ENCODE measurements at places on chromosomes 7 and 10. TPM values are rescaled to one million over a fixed set of nuclear protein-coding genes. Genes with fewer than 3 reads are reported as not detected.

DNA sequence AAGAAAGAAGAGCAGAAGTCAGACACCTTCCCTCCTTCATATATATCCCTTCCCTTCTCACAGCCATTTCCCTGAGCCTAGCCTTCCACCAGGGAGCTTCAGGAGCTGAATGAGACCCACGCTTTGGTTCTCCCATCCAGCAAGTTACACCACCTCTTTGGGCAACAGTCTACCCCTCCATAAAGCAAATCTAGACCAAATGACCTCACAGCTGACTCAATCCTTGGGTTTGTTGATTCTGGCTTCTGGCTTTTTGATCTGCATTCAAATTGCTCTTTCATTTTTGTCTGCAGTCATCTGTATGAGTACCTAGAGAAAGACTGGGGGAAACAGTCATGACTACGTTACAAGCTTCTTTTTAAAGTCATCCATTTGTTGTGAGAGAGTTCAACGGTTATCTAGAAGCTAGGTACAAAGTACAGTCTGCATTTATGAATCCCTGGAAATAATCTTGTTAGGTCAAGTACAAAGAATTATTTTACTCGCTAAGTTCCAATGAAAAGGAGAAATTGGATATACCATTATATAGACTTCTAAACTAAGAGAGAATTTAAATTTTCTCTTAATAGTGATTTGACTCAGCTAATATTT, 86.3 kb downstream of the RAB11FIP2 start:
- no peak overlapping the region for H3K27ac ChIP-seq
- H3K4me3 ChIP-seq = no peak overlapping the region
- H3K27me3 ChIP-seq = peaks cover 9% of the 10 kb centered on the region
- H3K36me3 ChIP-seq = no peaks in the 10 kb centered on the region

GRCh38 chr7:154743206-154743605, 259.7 kb downstream of the PAXIP1 start:
- H3K27me3 ChIP-seq = peaks cover 6% of the 10 kb centered on the region
- no peak for DNase-seq
- no peaks in the 10 kb centered on the region for H3K4me1 ChIP-seq
- H3K36me3 ChIP-seq = no peaks in the 10 kb centered on the region
- no peak overlapping the region for H3K4me3 ChIP-seq

- no peak for DNase-seq
- no peaks in the 10 kb centered on the region for H3K27me3 ChIP-seq
- no peaks in the 10 kb centered on the region for H3K36me3 ChIP-seq
- no peak overlapping the region for H3K4me3 ChIP-seq
- H3K27ac ChIP-seq = no peak overlapping the region
- no peaks in the 10 kb centered on the region for H3K4me1 ChIP-seq
Measured at GRCh38 chr10:113691381-113691780, 11.7 kb downstream of the CASP7 start.

PLEKHS1 gene
- 0.21 TPM for total RNA-seq

DNA sequence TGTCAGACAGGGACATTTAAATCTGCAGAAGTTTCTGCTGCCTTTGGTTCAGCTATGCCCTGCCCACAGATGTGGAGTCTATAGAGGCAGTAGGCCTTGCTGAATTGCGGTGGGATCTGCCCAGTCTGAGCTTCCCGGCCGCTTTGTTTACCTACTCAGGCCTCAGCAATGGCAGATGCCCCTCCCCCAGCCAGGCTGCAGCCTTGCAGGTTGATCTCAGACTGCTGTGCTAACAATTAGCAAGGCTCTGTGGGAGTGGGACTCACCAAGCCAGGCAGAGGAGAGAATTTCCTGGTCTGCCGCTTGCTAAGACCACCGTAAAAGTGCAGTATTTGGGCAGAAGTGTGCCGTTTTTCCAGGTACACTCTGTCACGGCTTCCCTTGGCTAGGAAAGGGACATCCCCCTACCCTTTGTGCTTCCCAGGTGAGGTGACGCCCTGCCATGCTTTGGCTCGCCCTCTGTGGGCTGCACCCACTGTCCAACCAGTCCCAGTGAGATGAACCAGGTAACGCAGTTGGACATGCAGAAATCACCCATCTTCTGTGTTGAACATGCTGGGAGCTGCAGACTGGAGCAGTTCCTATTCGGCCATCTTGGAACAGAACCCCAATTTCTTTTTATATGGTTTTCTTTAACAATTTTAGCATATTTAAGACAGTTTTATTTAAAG, 28.4 kb upstream of the VWDE start:
- no peaks in the 10 kb centered on the region for H3K4me1 ChIP-seq
- no peaks in the 10 kb centered on the region for H3K27me3 ChIP-seq
- H3K27ac ChIP-seq = no peak overlapping the region
- no peaks in the 10 kb centered on the region for H3K36me3 ChIP-seq

IL2RA gene
- total RNA-seq = 0.33 TPM

ANKRD30A gene
- total RNA-seq = not detected

- peaks cover 3% of the 10 kb centered on the region for H3K4me1 ChIP-seq
- no peak overlapping the region for H3K4me3 ChIP-seq
- no peak overlapping the region for H3K27ac ChIP-seq
- DNase-seq = peak; percentile 55
- H3K27me3 ChIP-seq = no peaks in the 10 kb centered on the region
- H3K36me3 ChIP-seq = no peaks in the 10 kb centered on the region
Measured at GRCh38 chr7:91945476-91945875, 4.8 kb downstream of the AKAP9 start.

- H3K27ac ChIP-seq = no peak overlapping the region
- no peaks in the 10 kb centered on the region for H3K36me3 ChIP-seq
- peaks cover 2% of the 10 kb centered on the region for H3K4me1 ChIP-seq
- no peak overlapping the region for H3K4me3 ChIP-seq
- DNase-seq = no peak
Measured at GRCh38 chr7:84177758-84178412, 16.7 kb downstream of the SEMA3A start.

C10orf53 gene
- total RNA-seq = not detected

DNA sequence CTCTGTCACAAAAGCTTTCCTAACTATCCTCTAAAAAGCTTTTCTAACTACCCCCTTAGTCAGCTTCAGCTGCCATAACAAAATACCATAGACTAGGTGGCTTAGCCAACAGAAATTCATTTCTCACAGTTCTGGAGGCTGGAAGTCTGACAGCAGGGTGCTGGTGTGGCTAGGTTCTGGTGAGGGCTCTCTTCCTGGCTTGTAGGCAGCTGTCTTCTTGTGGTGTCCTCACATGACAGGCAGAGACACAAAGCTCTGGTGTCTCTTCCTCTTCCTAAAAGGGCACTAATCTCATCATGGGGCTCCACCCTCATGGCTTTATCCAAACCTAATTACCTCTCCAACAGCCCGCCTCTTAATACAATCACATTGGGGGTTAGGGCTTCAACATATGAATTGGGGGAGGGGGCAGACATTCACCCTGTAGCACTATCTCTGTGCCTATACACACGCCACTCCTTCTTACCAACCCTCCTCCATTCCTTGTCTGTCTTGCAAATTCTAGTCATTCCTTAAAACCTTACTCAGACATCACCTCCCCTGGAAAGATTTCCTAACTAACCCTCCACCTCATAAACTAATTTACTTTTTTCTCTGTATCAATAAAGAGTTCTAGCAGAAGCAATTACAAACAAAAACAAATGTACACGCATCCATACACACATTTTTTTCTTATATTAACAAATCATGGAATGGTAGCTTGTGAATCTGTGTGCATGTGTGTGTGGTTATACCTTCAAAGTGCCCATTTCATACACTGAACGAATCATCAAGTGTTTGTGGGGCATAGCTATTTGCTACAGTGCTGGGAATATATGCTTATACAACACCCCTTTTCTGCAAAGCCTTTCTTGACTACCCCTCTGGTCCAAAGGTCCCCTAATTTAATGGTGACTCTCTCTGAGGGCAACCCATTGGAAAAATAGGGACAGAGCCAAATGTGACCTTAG, 26.4 kb downstream of the RHOBTB1 start:
- no peak overlapping the region for H3K27ac ChIP-seq
- H3K27me3 ChIP-seq = no peaks in the 10 kb centered on the region
- H3K4me3 ChIP-seq = no peak overlapping the region
- no peaks in the 10 kb centered on the region for H3K36me3 ChIP-seq

TMEM236 gene
- total RNA-seq = 0.05 TPM

- no peaks in the 10 kb centered on the region for H3K36me3 ChIP-seq
- H3K27me3 ChIP-seq = no peaks in the 10 kb centered on the region
- no peak for DNase-seq
- H3K4me1 ChIP-seq = no peaks in the 10 kb centered on the region
- no peak overlapping the region for H3K27ac ChIP-seq
Measured at GRCh38 chr7:156518466-156518865, 122.1 kb upstream of the RNF32 start.

GIMAP5 gene
- total RNA-seq = 0.51 TPM

GRCh38 chr10:121753726-121754476, 155.7 kb upstream of the FGFR2 start:
- no peaks in the 10 kb centered on the region for H3K27me3 ChIP-seq
- no peaks in the 10 kb centered on the region for H3K36me3 ChIP-seq
- no peak overlapping the region for H3K27ac ChIP-seq
- peak; percentile 53 for DNase-seq
- H3K4me3 ChIP-seq = no peak overlapping the region
- no peaks in the 10 kb centered on the region for H3K4me1 ChIP-seq

AGR2 gene
- 147 TPM for total RNA-seq

NXPH1 gene
- not detected for total RNA-seq

GRCh38 chr7:16210171-16210570, 211.2 kb downstream of the CRPPA start:
- no peak overlapping the region for H3K4me3 ChIP-seq
- H3K4me1 ChIP-seq = no peaks in the 10 kb centered on the region
- no peaks in the 10 kb centered on the region for H3K36me3 ChIP-seq
- no peak for DNase-seq
- H3K27ac ChIP-seq = no peak overlapping the region
- H3K27me3 ChIP-seq = no peaks in the 10 kb centered on the region

DNA sequence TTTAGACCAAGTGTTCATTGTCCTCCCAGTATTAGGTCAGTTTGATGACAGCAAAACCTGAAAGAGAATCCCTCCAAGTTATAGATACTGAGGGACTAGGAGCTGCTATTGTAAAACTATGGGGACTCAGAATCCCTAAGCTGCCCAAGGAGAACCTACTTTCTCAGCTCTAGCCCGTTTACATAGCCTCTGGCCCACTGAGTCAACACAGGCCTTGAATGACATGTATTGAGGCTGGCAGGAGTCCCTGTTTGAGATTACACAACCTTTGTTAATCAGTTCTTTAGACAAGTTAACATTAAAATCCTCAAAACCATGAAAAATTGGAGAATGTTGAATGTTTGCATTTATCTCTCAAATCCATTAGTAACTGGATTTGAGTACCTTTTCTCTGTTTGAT, 1079.0 kb downstream of the KCNMA1 start:
- H3K36me3 ChIP-seq = no peaks in the 10 kb centered on the region
- DNase-seq = no peak
- no peaks in the 10 kb centered on the region for H3K4me1 ChIP-seq
- peaks cover 5% of the 10 kb centered on the region for H3K27me3 ChIP-seq
- H3K4me3 ChIP-seq = no peak overlapping the region
- H3K27ac ChIP-seq = no peak overlapping the region

GRCh38 chr7:156999958-157000726, 10.3 kb downstream of the MNX1 start:
- H3K27ac ChIP-seq = no peak overlapping the region
- H3K4me3 ChIP-seq = peak overlapping the region; percentile 72
- no peaks in the 10 kb centered on the region for H3K36me3 ChIP-seq
- H3K4me1 ChIP-seq = peaks cover 4% of the 10 kb centered on the region
- DNase-seq = no peak
- no peaks in the 10 kb centered on the region for H3K27me3 ChIP-seq

- no peak overlapping the region for H3K27ac ChIP-seq
- no peaks in the 10 kb centered on the region for H3K27me3 ChIP-seq
- peaks cover 9% of the 10 kb centered on the region for H3K4me1 ChIP-seq
- H3K4me3 ChIP-seq = no peak overlapping the region
Measured at GRCh38 chr10:88848499-88848898, 3.1 kb downstream of the ANKRD22 start.

DNA sequence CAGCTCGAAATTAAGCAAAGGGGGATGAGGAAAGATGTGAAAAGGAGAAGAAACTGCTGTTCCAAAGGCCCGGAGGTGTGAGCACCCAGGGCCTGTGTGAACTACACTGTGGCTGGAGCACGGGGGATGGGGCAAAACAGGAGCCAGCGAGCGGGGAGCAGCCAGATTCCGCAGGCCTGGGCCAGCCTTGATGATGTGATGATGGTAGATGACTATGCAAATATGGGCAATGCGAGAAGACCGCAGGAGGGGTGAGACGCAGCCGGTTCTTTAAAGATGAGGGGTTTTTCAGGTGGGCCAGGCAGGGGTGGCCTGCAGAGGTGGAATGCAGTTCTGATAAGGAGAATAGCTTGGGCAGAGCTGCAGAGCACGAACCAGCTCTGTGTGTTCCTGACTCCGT, 61.5 kb downstream of the LANCL2 start:
- no peak overlapping the region for H3K4me3 ChIP-seq
- no peaks in the 10 kb centered on the region for H3K4me1 ChIP-seq
- no peak overlapping the region for H3K27ac ChIP-seq
- H3K27me3 ChIP-seq = no peaks in the 10 kb centered on the region

- no peak for DNase-seq
- no peak overlapping the region for H3K4me3 ChIP-seq
- H3K4me1 ChIP-seq = no peaks in the 10 kb centered on the region
Measured at GRCh38 chr7:8783229-8783628, 349.8 kb downstream of the NXPH1 start.

AHR gene
- total RNA-seq = 36.6 TPM

LAMB4 gene
- total RNA-seq = not detected

DNA sequence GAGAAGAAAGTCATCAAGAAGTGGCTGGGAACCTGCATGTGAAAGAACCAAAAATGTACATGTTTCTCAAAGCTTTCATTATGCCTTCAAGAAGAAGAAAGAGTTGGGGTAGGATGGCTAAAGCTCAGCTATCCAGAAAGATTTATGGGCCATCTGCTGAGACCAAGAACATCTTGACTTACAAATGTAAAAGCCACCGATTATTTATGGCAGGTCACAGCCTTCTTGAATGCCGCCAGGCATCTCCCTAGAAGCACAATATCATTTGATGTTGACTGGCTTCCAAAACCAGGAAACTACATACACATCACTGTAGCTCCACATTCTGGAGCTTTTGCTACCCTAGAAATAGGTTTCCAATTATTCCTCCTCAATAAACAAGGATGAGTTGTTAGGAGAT, 254.2 kb upstream of the AOAH start:
- no peak for DNase-seq
- H3K27ac ChIP-seq = no peak overlapping the region
- H3K36me3 ChIP-seq = no peaks in the 10 kb centered on the region
- H3K27me3 ChIP-seq = no peaks in the 10 kb centered on the region

- H3K27ac ChIP-seq = no peak overlapping the region
- peaks cover 21% of the 10 kb centered on the region for H3K27me3 ChIP-seq
- no peak for DNase-seq
- no peaks in the 10 kb centered on the region for H3K4me1 ChIP-seq
- H3K4me3 ChIP-seq = no peak overlapping the region
Measured at GRCh38 chr10:101226491-101227428, 2.5 kb downstream of the LBX1 start.

NEUROD6 gene
- total RNA-seq = not detected

DNA sequence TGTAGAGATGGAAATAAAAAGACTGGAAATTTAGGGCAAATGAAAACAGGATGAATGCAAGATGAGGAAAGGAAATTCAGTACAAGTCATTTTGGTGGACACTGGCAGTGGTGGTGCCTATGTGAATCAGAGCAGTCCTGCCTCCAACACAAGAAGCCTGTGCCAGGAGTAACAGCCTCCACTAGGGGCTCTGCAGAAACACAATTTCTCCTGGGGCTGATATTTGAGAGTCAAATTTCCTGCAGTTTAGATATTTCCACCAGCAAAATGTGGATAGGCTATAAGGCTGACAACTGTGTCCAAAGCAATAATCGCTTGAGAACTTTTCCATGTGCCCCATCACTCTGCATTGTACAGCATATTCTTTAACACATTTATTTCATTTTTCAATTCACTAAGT, 4.7 kb upstream of the PLXDC2 start:
- no peak overlapping the region for H3K27ac ChIP-seq
- no peak for DNase-seq
- H3K4me1 ChIP-seq = no peaks in the 10 kb centered on the region
- H3K27me3 ChIP-seq = peaks cover 5% of the 10 kb centered on the region
- H3K36me3 ChIP-seq = no peaks in the 10 kb centered on the region

TMEM213 gene
- not detected for total RNA-seq
